ENCODE measurements at places on chromosomes 1 and 21. TPM values are rescaled to one million over a fixed set of nuclear protein-coding genes. Genes with fewer than 3 reads are reported as not detected.

DNA sequence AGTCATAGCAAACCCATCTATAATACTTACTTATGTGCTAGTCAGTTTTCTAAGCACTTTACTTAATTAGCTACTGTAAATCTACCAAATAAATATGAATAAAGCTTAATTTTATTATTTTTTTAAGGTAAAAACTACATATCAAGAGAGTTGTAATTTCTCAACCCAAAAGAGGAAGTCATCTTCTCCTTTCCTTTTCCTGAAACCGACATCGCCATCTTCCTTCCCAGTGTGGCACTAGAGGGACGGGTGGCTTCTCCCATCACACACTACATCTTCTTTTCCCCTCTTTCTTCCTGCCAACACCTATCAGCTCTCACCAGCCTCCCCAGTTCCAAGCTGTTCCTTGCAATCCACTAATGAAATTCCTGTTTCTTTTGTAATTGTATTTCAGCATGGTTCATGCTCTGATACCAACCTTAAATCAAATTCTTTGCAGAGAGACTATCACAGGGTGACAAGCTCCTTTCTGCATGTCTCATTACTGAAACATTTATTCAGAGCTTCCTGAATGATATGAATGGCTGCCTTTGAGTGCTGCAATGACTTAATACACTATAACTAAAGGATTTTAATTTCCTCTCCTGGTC is 251.6 kb upstream of the FAM78B start:
- no peak for DNase-seq

The FCGR3B gene
- 1.2 TPM for total RNA-seq

GRCh38 chr1:3668585-3669300 is 16.4 kb downstream of the TP73 start:
- DNase-seq = peak; percentile 73

DNA sequence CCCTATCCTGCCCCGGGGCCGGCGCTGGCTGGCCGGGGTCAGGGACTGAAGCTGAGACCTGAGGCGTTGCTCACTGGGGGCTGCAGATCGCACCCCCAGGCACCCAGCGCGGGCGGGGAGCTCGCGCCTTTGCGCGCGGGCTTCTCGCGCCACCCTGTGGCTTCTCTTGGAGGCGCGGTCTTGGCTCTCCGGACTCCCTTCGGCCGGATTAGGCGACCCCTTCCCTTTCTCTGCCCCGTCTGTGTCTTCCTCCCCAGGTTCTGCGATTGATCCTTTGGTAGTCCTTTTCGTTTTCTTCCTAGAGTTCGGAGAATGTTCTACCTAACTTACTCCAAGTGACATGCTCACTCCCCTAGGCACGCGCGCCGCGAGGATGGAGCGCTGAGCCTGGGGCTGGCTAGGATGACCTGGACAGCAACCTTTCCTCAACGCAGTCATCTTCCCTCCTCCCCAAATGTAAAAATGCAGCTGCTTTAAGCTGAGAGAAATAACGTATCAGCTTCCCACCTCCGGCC is 495 bp upstream of the NTRK1 start:
- DNase-seq = no peak

The OR6P1 gene
- total RNA-seq = not detected

- DNase-seq = no peak
Observed at GRCh38 chr1:1986451-1987141, 17.0 kb downstream of the CFAP74 start.

The LMX1A gene
- total RNA-seq = not detected

DNA sequence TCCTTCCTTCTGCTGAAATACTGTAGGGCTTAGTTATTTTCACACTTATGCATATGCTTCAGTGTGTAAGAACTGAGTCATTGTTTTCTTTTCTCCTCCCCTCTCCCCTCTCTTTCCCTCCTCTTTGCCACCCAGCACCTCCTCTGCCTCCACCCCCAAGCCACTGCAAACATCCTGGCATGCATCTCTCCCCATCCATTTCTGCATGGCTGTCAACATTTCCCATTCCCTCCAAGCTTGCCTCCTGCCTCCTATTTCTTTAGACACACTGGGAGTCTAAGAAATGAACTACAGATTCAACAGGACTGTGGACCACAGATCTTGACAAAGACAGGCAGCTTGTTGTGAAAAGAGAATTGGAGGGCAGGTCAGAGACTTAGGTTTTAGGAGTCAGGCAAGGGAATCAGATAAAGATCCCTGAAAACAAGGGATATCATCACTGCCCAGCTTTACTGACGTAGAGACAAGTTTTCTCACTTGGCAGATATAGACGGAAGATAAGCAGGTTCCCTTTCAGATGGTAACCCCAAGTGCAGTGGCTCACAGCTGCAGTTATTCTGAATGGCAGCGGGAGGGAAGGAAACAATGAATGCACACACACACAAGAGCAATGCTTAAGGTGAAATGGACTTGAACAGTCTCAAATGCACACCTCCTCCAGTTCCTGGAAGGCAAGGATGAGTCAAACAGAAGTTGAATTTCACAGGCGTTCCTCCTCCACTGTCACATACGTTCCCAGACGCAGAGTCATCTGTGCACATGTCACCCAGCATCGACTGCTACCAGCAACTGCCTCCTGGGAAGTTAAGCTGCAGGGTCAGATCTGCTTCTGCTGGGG is 56.1 kb downstream of the HIVEP3 start:
- no peak for DNase-seq

The OR2T11 gene
- total RNA-seq = not detected

DNA sequence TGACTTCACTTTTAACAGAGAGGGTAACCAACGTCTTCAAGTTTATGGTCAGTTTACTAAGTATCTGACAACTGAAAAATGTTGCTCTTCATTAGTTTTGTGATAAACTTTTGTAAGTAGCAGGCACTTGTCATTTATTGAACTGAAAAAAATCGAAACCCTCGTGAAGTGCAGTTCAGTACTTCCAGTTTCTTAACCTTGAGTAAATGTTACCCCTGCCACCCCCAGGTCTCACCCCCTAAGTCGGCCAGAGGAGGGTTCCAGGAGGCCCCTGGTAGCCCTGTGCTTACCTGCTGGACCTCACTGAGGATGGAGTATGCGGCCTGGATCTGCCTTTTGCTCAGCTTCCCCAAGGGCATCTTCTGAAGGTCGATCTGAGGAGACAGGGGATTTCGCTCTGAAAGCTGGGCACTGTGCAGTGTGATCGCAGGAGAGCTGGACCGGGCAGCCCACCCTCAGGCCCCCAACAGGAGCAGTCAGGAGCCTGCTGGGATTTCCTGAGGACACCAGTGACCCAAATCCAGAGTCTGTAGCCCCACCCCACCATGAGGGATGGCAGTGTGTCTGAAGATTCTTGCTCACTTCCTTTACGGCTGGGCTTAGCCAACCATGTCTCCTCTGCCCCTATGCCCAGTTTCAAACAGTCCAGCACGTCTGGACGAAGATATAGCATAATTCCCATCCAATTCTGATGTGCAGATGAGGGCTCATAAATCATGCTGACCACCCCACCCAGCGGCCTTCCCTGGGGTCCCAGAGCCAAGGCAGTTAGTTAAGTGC is 37.6 kb downstream of the PARP1 start:
- no peak for DNase-seq

DNA sequence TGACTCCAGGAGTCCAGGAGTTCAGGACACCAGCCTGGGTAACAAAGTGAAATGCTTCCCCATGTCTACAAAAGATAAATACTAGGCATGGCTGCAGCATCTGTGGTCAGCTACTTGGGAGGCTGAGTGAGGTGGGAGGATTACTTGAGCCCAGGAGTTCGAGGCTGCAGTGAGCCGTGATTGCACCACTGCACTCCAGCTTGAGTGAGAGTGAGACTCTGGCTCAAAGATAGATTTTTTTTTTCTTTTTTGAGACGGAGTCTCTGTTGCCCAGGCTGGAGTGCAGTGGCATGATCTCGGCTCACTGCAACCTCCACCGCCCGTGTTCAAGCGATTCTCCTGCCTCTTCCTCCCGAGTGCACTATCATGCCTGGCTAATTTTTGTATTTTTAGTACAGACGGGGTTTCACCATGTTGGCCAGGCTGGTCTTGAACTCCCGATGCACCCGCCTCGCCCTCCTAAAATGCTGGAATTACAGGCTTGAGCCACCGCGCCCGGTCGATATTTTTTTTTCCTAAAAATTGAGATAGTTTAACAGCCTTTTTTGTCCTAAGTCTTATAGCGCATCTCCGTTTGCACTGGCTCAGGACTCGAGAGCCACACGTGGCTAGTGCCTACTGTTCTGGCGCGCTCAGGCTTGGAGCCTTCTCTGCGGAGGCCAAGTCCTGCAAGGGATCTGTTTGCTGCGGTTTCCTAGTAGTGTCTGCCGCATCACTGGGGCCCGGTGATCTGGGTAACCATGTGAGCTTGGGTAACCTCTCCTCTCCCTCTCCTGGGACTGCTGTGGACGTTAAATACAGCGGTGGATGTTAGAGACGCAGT is 1.0 kb upstream of the MFN2 start:
- DNase-seq = no peak

DNA sequence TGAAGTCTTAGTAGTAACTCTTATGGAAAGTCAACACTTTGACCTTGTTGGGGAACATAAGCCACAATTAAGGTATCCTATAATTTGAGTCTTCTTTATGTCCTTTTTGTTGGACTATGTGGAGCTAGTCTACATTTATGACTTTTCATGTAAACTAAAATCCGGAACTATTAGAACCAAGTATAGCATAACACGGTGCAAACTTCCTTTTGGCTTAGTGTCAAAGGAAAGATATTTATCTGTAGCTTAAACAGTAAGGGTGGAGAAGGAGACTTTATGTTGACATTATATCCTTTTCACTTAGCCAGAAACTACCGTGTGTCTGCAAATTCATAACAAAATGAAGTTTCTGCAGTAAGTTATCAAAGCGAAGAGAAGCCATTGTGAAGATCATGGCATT is 7.3 kb downstream of the UAP1 start:
- DNase-seq = no peak

DNA sequence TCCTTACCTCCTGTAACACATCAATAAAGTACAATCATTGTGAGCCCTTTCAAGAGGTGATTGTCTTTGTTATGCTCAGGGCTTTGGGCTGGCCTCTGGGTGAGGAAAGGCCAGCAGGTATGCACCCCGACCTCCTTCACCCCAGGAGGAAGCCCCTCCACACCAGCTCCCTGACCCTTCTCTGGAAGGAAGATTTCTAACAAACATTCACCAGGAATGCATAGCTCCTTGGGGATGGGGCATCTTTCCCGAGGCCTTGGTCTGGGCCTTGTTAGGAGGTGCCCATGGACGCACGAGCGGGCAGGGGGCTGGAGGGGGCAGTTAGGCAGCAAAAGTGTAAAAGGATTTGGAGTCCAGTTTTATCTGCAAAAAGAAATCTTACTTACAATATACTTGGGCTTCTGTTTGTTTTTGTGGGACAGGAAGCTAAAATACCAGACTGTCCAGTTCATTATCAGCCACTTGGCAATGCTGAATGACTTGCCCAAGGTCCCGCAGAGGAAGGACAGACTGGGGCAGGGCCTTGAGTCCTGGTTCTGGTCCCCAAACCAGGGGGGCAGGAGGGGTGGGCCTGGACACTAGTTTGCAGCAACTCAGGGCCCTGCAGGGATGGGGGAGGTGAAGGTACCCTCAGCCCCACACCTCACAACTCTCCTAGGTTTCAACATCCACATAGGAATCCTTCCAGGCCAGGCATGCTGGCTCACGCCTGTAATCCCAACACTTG is 10.1 kb downstream of the ZC3H12A start:
- DNase-seq = peak; percentile 12

DNA sequence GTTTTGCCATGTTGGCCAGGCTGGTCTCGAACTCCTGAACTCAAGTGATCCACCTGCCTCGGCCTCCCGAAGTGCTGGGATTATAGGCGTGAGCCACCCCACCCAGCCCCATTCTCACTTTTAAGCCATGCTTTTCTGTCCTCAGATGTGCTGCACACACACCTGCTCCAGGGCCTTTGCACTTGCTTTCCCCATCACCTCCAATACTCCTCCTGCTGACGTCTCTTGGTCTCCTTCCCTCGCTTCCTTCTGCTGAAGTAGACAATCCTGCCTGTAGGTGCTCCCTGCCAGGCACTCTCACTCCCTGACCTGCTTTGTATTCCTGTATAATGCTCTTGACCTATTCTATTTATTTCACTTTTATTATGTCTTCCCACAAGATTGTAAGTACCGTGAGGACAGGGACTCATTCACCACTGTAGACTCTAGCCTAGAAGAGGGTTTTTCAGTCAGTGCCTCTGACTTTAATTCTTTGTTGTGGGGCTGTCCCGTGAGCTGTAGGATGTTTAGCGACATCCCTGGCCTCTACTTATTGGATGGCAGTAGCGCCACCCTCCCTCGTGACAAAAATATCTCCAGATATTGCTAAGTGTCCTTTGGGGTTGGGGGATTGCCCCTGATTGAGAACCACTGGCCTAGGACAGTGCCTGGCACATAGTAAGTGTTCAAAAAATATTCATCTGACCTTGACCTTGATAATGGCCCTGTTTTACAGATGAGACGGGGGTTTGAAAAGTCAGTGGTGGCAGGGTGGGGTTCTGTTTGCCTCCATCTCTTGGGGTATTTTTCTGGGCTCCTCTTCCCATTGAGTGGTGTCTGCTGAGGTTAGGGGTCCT is 4.6 kb downstream of the TNFRSF1B start:
- no peak for DNase-seq

DNA sequence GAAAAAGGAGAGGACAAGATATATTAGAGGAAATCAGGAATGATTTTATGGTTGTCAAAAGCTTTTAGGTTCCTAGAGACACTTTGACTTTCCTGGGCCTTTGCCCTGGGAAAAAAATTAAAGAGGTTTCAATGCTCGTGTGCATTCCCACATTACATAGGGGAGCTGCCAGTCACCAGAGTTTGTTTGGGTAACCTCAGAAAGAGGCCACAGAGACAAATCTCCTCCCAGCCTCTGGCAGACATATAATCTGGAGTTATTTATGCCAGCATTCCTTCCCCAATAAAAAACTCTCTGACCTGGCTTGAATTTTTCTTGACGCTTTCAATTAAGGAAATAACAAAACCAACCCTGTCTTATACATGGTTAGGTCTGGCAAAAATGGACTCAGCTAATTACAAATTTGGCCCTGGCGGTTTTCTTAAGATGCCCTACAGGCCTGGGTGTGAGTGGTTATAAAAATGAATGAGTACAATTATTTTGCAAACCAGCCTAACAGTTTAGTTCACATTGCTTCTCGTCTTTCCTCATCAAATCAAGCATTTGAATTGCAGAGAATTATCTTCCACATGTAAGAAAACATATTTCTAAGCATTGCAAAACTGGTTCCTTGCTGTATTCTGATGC is 63.7 kb downstream of the WLS start:
- no peak for DNase-seq

DNA sequence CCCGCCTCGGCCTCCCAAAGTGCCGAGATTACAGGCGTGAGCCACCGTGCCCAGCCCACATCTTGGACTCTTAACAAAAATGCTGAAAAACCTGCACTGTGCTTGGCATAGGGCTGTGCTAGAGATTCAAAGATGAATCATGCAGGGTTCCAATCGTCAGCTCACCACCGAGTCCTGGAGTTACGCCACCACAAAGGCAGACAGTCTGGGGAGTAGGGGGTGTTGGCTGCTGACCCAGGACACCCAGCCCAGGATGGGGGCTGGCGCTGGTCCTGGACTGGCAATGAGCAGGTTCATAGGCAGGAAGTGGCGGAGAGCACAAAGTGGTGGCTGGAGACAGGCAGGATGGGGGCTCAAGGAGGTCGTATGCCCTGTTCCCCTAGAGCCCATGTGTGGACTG is 16.0 kb downstream of the PSRC1 start:
- no peak for DNase-seq

Data from heart right ventricle (tissue), 16 donors.